ENCODE measurements at places on chromosomes 1 and 21. TPM values are rescaled to one million over a fixed set of nuclear protein-coding genes. Genes with fewer than 3 reads are reported as not detected.

DNA sequence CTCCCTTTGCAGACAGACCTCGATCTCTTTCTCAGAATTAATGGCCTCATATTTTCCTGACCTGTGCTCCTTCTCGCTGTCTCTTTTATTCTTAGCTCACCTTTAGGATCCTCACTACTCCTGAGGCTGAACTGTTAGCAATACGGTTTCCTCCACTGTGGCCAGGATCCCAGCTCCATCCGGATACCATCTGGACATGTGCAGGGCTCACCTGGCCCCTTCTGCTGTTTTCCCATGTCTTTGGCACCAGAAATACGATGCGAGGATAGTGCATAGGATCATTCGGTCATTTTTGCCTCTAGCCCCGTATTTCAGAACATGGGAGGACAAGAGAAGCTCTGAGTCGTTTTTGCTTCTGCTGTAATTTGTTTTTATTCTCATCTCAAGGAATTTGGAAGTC is 108.5 kb upstream of the KIF26B start:
- peaks cover 16% of the 10 kb centered on the region for H3K4me1 ChIP-seq
- H3K27ac ChIP-seq: peak overlapping the region; percentile 6

DNA sequence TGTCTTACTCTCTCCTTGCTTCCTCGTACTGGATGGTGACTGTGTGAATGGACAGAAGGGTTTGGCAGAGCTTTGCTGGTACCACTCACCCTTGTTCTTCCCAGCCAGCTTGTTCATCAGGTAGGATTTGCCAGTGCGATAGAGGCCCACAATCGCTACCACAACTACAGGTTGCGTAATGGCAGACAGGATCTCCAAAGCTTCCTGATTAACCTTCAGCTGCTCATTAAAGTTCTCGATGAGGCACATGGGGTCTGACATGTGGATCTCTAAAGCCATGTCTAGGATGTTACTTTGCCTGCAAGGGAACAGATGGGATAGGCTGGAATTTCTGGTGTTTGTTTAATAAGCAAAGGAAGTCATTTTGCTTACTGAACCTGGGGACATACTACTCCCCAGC is 3.4 kb downstream of the GBP5 start:
- no peak for DNase-seq
- H3K36me3 ChIP-seq: no peaks in the 10 kb centered on the region
- no peaks in the 10 kb centered on the region for H3K27me3 ChIP-seq
- no peak overlapping the region for H3K27ac ChIP-seq
- no peak overlapping the region for H3K4me3 ChIP-seq

GRCh38 chr1:228691926-228692325 is 43.4 kb upstream of the RHOU start:
- DNase-seq: no peak
- H3K4me3 ChIP-seq: no peak overlapping the region
- no peak overlapping the region for H3K27ac ChIP-seq
- peaks cover 6% of the 10 kb centered on the region for H3K27me3 ChIP-seq
- H3K36me3 ChIP-seq: no peaks in the 10 kb centered on the region

- peaks cover 25% of the 10 kb centered on the region for H3K4me1 ChIP-seq
- DNase-seq: no peak
- peaks cover 41% of the 10 kb centered on the region for H3K27me3 ChIP-seq
- H3K4me3 ChIP-seq: no peak overlapping the region
- no peak overlapping the region for H3K27ac ChIP-seq
Measured at GRCh38 chr21:41765420-41765821, 1.4 kb downstream of the RIPK4 start.

DNA sequence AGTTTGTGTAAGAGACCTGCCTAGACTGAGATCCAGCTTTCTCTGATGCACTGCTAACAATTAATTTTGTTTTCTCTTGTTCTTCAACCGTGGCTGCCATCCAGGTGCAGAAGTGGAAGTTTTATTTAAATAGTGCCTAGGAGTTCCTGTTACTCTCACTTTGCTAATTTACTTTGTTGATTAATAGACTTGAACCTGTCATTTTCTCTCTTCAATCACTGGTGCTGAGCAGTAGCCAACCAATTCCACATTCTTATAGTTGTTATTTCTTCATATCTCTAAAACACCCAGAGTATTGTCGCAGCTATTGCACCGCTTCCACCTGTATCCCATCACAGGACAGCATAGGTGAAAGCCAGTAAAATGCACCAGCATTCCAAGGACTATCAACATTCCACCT is 157.2 kb downstream of the PDE4B start:
- no peaks in the 10 kb centered on the region for H3K36me3 ChIP-seq
- no peaks in the 10 kb centered on the region for H3K27me3 ChIP-seq
- DNase-seq: no peak
- no peak overlapping the region for H3K27ac ChIP-seq

DNA sequence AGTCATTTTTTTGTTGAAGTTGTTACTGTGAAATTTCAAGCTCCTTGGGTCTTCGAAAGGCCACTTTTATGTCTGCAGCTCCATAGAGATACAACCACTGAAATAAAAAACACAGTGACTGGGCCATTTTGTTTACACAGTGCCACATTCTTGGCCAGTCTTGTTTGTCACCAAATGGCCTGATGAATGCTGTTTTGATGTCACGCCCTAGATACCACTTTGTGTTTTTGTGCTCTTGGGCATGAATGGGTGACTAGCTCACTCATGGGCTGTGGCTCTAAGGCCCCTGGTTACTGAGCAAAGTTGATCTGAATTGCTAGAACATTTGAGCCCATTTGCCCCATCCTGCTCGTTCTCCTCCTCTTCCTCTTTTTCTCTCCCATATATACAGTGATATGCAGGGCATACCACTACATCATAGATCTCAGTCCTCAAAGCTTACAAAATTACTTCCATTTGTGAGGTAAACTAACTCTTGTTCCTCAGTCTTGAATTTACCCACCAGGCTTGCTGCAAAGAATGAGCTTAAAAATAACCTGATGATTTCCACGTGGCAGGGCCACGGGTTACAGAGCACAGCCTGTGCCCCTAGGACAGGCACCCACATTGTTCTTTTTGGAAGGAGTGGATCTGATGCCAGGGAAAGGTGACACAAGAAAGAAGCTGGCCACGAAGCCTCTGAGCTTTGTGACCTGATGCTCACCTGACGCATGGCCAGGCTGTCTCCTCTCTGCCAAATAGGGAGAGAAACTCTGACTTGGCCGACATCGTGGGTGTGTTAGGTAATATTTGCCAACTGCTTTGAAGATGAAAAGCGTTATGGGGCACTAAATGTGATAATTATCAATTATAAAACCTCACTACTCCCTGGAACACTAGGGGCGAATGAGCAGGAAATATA is 92.4 kb downstream of the RUNX1 start:
- H3K4me1 ChIP-seq: no peaks in the 10 kb centered on the region
- H3K36me3 ChIP-seq: no peaks in the 10 kb centered on the region
- DNase-seq: no peak
- H3K27ac ChIP-seq: no peak overlapping the region
- peaks cover 9% of the 10 kb centered on the region for H3K27me3 ChIP-seq
- no peak overlapping the region for H3K4me3 ChIP-seq

DNA sequence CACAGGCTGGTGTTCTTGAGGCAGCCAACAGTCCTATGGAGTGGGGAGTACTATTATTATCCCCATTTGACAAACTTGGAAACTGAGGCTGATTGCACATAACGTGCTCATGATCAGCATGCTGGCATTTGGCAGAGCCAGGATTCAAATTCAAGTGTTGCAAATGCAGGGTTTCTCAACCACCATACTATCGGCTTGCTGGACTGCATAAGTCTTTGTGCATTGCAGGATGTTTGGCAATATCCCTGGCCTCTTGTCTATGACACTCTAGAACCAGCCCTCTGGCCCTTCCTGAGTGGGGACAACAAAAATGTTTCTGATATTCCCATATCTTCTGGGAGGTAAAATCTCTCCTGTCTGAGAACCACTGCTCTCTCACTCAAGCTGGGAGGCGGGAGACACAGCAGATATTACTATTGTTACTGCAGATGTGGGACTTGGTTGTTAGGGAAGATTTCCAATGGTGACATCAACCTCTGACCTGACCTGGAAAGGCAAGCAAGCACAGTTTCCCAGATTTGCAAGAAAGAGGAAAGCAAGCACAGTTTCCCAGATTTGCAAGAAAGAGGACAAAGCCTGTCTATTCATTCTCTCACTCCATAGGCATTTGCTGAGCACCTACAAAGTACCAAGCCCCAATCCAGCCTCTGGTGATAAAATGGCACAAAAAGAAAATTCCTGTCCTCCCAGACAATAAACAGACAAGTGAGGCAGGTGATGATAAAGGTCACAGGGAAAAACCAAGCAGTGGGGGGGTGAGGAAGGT is 1.0 kb upstream of the AADACL3 start:
- no peaks in the 10 kb centered on the region for H3K36me3 ChIP-seq
- H3K27me3 ChIP-seq: no peaks in the 10 kb centered on the region
- H3K27ac ChIP-seq: no peak overlapping the region
- no peak overlapping the region for H3K4me3 ChIP-seq
- H3K4me1 ChIP-seq: no peaks in the 10 kb centered on the region
- DNase-seq: no peak

- H3K4me3 ChIP-seq: no peak overlapping the region
- H3K4me1 ChIP-seq: no peaks in the 10 kb centered on the region
- no peaks in the 10 kb centered on the region for H3K36me3 ChIP-seq
- no peak overlapping the region for H3K27ac ChIP-seq
- H3K27me3 ChIP-seq: no peaks in the 10 kb centered on the region
Measured at GRCh38 chr1:117567435-117567834, 38.4 kb upstream of the TENT5C start.

- H3K4me1 ChIP-seq: peaks cover 27% of the 10 kb centered on the region
- H3K36me3 ChIP-seq: peaks cover 4% of the 10 kb centered on the region
- H3K27me3 ChIP-seq: no peaks in the 10 kb centered on the region
- peak overlapping the region; percentile 52 for H3K27ac ChIP-seq
- DNase-seq: no peak
- H3K4me3 ChIP-seq: no peak overlapping the region
Measured at GRCh38 chr1:154622503-154623039, 14.6 kb upstream of the ADAR start.

- peaks cover 57% of the 10 kb centered on the region for H3K27me3 ChIP-seq
- no peaks in the 10 kb centered on the region for H3K36me3 ChIP-seq
- no peak overlapping the region for H3K4me3 ChIP-seq
- no peaks in the 10 kb centered on the region for H3K4me1 ChIP-seq
- no peak for DNase-seq
- H3K27ac ChIP-seq: no peak overlapping the region
Measured at GRCh38 chr1:118973531-118974137, 14.5 kb downstream of the TBX15 start.

DNA sequence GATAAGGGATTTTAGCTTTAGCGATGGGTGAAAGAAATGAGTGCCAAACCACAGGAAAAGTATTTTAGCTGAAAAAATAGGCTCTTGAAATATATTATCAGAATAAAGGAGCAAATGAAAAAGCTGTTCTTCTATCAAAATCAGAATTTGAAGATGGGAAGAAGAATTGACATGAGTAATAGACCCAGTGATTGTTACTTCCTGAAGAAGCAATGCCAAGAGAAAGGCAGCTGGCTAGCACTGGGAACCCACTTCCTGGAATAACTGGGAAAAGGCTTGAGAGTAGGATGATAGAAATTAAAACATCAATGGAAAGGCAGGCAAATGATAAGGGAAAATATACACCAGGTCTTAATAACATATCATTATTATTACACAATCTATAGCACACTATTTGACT is 29.9 kb upstream of the LYPLAL1 start:
- H3K27me3 ChIP-seq: no peaks in the 10 kb centered on the region
- H3K4me1 ChIP-seq: peaks cover 17% of the 10 kb centered on the region
- no peak for DNase-seq
- H3K27ac ChIP-seq: no peak overlapping the region

DNA sequence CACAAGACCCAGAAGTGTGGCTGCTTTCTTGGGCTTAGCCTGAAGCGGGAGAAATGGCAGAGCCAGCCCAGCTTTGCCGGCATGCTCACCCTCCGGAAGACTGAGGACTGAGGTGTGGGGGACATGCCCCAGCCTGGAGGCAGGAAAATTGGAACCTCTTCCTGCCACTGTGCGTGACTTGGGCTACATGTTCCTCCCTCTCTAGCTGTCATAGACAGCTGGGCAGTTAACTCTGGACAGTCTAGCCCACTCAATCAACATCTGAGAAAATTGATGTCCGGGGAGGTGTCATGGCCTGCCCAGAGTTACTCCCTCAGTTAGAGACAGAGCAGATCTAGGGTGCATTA is 59.7 kb downstream of the UBE2T start:
- no peaks in the 10 kb centered on the region for H3K36me3 ChIP-seq
- no peak overlapping the region for H3K27ac ChIP-seq
- no peaks in the 10 kb centered on the region for H3K27me3 ChIP-seq
- H3K4me1 ChIP-seq: no peaks in the 10 kb centered on the region

DNA sequence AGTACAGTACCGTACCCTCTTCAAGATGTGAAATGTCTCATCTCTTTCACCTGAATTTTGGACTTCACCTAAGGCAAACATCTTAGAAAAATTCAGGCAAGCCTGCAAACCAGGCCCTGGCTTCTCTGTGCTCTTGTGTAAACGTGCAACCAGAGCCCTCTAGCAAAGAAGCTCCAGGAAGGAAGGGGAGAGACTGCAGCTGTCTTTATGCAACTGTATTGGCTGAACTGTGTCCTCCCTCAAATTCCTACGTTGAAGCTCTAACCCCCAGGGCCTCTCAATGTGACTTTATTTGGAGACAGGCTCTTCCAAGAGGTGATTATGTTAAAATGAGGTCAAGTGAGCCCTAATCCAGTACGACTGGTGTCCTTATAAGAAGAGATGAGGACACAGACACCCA is 60.3 kb downstream of the SLC45A1 start:
- peaks cover 96% of the 10 kb centered on the region for H3K4me1 ChIP-seq
- no peak overlapping the region for H3K4me3 ChIP-seq
- peak overlapping the region; percentile 59 for H3K27ac ChIP-seq
- DNase-seq: peak; percentile 22
- H3K36me3 ChIP-seq: no peaks in the 10 kb centered on the region

DNA sequence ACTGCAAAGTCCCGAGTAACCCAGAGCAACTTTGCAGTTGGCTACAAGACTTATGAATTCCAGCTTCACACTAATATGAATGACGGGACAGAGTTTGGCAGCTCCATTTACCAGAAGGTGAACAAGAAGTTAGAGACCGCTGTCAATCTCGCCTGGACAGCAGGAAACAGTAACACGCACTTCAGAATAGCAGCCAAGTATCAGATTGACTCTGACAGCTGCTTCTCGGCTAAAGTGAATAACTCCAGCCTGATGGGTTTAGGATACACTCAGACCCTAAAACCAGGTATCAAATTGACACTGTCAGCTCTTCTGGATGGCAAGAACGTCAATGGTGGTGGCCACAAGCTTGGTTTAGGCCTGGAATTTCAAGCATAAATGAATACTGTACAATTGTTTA is 66.8 kb downstream of the ACBD6 start:
- no peaks in the 10 kb centered on the region for H3K36me3 ChIP-seq
- no peaks in the 10 kb centered on the region for H3K4me1 ChIP-seq
- no peak overlapping the region for H3K27ac ChIP-seq
- no peaks in the 10 kb centered on the region for H3K27me3 ChIP-seq

GRCh38 chr1:100328133-100328532 is 24.2 kb upstream of the CDC14A start:
- no peak overlapping the region for H3K4me3 ChIP-seq
- DNase-seq: no peak
- no peak overlapping the region for H3K27ac ChIP-seq
- H3K27me3 ChIP-seq: no peaks in the 10 kb centered on the region
- no peaks in the 10 kb centered on the region for H3K36me3 ChIP-seq

The BTBD8 gene
- 4.1 TPM for total RNA-seq

The CFHR4 gene
- not detected for total RNA-seq

The FOXD2 gene
- 0.05 TPM for total RNA-seq

All from heart right ventricle (tissue), 16 donors.